H4 (cell line): ENCODE measurements at places on chromosomes 2 and 18.

- DNase-seq: no peak
Measured at GRCh38 chr2:189579585-189580186, 900 bp downstream of the SLC40A1 start.

DNA sequence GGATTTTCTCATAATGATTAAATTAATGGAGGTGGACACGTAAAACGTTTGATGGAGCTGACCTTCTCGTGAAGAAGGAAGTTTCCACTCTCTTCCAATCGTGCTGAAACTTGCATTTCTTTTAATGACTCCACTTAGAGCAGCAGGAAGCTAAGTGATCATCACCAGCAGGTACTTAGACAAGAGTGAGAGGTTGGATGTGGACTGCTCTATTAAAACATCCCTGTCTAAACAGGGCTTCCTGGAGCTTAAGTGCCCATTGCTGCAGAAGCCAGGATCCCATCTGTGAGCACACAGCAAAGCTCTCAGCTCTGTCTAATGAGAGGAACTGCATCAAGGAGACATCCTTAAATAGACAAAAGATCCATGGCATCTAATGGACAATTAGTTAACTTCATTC is 1539.5 kb upstream of the CELF4 start:
- no peak for DNase-seq

DNA sequence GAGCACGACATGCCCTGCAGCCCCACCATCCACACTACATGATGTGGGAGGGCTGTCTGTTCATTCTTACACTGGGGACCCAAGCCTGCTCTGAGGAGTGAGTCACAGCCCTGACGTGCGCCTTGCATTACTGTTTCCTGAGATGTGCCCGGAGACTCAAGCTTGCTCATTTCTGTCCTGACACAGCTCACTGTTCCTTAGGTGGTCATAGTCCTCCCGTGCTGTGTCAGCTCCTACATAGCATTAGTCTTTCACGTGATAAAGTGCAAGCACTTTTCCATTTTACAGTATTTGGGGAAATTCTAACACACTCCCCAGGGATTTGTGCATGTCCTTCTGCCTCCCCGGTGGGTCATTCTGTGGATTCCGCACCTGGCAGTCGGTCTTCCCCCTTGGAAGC is 46.2 kb upstream of the TRIM43B start:
- DNase-seq: no peak

- no peak for DNase-seq
Measured at GRCh38 chr2:27029051-27029450, 3.7 kb upstream of the TMEM214 start.

GRCh38 chr2:113273027-113273551 is 5.6 kb downstream of the PAX8 start:
- peak; percentile 51 for DNase-seq

DNA sequence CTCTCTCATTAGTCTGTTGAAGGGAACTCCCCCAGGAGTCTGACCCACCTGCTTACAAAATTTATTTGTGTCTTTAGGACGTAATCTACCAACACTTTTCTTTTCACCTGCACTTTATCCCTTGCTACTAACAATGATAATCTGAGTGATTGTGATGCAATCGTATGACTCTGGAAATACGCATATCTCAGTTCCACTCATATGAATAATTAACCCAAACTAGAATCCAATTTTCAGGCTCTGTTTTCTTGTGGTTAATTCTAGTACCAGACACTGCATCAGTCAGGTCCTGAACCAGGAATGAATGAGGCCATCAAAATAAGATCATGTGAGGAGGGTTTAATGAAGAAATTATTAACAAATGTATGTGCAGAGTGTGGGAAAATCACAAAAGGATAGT is 158.4 kb upstream of the SRD5A2 start:
- DNase-seq: no peak

- DNase-seq: peak; percentile 69
Measured at GRCh38 chr2:164920430-164920829, 34.9 kb downstream of the SLC38A11 start.

DNA sequence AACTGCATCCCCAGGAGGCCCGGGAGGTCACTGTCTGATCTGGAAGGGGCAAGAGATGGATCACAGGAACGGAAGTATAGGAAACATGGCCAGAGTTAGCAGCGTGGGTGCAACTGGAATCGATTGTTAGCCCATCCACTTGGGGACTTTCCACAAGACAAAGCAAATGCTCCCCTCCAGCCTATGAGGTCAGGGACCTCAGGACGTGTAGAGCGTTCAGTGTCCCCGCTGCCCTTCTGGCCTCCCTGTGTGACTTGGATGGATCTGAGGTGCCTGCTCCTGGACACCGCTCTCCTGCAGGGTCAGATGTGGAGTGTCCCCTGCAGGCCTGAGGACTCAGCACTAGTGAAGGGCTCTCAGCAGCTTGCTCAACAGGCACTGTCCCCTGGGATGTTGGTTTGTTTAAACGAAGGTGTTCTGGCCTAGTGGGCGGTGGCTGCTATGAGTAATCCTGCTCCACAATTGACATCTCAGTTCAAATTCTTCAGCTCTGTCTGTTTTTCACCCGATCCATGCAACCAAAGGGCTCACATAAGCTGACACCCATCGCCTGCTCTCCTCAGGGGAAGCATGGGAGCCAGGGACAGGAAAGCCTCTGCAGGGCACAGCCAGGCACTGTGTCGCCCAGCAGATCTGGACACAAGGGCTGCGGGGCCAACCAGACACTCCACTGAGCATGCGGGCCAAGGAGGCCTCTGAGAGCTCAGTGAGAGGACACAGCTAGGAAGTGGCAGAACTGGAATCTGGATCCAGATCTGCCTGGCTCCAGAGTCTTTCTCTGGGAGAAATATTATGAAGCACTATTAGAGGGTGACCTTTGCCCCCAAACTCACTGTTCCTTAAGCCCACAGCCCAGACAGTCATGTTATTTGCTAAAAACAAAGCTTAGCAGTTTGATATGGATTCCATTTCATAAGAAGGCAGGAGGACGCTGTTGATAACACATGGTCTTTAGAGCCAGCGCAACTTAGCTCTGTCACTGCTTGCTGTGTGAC is 78.5 kb downstream of the RHOB start:
- DNase-seq: peak; percentile 42
